ENCODE measurements at places on chromosomes 2 and 18.
A peak's percentile ranks its signal among the peaks of the same experiment; 100 is the strongest.

DNA sequence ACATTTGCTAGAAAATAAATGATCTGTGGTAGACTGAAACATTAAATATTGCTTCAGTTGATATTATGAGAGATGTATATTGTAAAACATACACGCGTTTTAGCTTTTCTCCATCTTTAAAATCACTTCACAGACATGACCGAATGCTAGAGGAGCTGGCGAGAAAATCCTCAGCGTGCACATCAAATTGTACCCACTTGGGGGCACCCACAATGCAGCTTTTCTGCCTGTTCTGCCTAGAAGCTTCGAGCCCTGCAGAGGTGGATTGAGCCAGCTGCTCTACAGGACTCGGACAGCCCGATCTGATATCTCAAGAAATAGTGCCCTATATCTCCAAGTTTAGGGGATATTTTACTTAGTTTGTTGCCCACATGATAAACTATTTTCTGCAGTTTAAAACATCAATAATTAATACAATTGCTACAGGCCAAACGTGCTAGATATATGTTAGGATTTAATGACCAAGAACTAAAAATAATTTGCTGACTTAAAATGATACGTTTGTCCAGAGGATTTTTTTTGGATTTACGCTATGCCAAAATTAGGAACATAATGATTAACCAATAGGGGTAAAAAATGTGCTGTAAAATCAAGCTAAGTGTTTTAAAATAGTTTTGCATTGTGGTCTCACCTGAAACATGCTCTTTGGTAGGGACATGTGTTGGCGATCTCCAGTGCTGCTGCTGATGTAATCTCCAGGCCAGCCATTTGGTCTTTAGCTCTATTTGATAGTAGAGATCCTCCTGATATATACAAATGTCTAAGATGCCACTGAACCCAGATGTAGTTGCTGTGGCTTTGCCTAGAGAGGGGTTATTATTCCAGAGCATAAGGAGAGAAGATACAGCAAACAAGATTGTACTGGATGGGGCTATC is 22.3 kb upstream of the ATP5MC3 start:
- DNase-seq = peak; percentile 64

DNA sequence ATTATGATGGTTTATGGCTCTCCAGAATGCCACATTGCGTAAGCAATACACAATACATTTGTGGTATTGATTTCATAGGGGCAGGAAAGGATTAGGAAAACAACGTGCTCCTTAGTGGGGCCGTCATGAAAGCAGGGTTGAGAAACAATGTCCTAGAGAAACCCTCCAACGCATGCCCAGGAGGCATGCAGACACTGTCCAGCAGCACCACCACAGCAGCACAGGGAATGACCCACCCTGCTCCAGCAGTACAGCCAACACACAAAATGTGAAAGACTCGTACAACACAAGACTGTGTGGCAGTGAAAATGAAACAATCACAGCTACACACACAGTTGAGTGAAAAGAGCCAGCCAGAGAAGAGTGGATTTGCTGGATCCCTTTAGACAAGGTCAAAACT is 66.3 kb downstream of the FAM168B start:
- peak; percentile 12 for DNase-seq

GRCh38 chr2:27312152-27312551 is 3.9 kb upstream of the UCN start:
- DNase-seq = no peak

GRCh38 chr18:75639472-75639831 is 211.9 kb upstream of the SMIM21 start:
- no peak for DNase-seq

DNA sequence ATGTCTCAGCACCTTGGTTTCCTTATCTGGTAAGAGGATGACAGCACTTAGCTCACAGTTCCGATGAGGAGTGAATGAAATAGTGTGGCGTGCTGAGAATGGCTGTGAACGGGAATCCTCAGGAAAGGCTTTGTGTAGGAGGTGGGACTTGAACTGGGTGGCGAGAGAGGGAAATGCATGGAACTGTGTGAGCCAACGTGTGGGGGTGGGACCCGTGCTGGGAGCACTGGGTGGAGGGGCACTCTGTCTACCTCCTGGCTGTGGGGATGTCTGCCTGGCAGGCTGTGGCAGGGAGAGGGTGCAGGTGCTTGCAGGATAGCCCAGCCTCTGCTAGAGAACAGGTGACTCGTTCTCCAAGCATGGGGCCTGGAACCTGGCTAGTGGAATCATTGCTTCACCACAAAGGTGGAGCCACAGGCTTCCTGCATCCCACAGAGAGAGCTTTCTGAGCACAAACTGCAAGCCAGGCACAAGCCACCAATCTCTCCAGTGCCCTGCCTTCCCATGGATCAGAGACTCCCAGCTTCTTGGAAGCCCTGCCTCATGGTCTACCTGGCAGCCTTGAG is 145.2 kb downstream of the CELF4 start:
- DNase-seq = no peak

DNA sequence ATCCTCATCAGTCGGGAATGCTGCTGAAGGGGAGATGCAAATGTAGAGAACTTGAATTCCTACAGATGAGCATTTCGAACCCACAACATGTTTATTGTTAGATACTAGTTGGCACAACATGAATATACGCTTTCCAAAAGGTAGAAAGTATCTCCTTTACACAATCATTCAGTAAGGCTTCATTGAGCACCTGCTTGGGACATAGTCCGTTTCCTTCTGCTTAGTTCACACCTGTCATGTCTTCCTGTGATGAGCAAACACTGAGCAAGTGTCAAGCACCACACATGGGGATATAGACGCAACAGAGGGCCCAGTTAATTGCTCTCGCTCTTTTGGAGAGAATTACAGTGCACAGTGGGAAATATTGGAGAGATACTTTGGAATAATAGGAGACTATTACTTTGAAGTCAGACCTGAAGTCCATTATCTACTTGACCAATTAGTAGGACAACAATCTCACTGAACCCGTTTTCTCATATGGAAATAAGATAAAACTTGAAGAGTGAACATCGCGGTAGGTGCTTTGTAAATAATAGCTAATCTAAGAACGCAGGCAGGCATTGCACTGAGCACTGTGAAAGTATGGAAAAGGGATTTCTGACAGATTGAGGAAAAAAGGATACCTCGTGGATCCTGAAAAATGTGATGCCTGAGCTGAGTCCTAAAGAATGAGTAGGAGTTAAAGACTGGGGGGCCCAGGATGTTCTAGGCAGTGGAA is 1.2 kb downstream of the CPSF3 start:
- DNase-seq = no peak

- DNase-seq = no peak
These were observed 39.3 kb downstream of the VSNL1 start for GRCh38 chr2:17579605-17580318.

- DNase-seq = no peak
These were observed 30.3 kb downstream of the KIF1A start for GRCh38 chr2:240789501-240790369.

Data from activated CD8-positive, alpha-beta T cell treated with anti-CD3 and anti-CD28 coated beads, Interleukin-2, amount 10 ng/mL, durations not matched to agents 7 days and 5 days (primary cell).